M059J (cell line): ENCODE measurements at places on chromosomes 5 and 9.

DNA sequence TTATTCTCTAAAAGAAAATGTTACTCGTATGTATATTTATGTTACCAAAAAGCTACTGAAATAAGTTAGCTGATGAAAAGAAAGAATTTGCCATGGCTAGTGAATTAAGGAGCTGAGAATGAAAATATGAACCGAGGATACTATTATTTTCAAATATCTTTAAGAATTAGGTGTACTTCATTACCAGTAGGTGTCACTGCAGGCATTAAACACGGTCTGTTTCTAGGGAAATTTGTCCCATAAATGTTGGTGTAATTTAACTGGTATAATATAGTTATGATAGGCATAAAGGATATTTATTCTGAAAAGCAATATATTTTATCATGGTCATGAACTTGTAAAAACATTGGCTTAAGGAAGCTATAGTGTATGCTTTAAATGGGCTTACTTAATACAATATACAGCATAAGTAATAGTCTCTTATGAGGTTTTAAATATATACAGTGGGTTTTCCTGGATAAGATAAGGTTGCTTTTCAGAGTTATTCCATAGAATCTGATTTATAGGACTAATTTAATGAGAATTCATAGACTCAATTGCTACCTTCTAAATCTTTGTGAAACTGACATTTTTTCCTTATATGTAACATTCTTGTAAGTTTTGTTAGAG lies 72.4 kb upstream of the MPDZ start:
- peak; percentile 50 for DNase-seq

DNA sequence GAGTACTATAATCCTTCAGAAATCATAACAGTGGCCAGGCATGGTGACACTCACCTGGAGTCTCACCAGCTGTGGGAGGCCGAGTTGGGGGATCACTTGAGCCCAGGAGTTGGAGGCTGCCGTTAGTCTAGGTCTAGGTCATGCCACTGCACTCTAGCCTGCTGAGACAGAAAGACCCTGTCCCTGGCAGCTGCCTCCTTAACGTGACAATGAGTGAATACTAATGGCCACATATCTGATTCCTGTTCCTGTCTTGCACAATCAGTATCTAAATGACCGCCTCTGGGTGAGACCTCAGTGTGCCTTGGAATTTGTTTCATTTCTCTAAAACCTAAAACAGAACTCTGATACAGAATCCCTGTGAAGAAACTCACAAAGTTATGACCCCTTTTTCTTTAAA lies 131.0 kb upstream of the DAB2 start:
- no peak for DNase-seq

DNA sequence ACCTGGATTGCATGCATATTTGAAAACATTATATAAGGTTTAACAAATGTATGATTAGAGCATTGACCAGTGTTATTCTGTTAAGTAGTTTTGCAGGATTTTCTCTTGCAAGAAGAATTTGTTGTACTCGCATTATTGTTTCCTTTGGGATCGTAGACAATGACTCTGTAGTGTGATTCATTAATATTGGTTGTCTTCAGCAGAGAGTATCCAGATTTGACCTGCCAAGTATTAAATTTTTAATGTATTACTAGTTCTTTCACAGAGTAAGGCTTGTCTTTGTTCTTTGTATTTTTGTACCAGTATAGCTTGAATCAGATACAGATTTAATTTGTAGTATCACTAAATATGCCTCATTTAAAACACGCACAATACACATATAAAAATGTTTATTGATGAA lies 155.0 kb downstream of the PBX3 start:
- DNase-seq = no peak

DNA sequence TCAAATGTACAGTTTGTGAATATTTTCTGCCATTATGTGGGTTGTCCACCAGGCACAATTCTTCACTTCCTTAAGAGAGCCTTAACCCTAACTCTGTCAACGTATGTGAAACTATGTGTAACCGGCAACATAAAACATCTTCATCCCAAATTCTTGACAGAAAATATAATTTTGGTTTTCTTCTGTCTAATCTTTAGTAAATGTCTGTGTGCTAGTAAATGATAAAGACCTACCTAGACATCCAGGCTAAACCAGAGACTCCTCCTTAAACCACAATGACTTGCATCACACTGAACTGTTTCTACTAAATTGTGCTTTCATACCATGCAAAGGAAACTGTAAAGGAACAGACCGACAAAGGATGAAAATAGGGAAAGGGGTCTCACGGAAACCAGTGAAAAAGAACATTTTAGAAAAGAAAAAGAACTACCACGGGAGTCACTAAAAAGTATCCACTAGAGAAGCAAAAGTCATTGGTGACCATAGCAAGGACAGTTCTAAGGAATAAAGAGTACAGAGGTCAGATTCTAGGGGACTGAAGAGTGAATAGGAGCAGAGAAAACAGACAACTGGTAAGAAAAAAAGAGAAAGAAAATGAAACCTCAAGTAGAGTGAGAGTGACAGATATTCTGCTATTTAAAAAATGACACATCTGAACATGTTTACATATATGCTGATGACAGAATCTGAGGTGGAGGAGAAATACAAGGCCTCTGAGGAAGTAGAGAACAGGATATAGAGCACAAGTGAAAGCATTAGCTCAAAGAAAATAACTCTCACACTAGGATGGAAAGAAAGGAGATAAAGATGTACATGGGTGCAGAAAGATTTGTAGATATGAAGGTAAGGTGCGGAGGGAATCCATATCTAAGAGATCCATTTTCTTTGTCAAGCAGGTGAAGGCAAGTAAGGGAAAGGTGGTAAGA lies 49.4 kb downstream of the FNIP1 start:
- peak; percentile 48 for DNase-seq

DNA sequence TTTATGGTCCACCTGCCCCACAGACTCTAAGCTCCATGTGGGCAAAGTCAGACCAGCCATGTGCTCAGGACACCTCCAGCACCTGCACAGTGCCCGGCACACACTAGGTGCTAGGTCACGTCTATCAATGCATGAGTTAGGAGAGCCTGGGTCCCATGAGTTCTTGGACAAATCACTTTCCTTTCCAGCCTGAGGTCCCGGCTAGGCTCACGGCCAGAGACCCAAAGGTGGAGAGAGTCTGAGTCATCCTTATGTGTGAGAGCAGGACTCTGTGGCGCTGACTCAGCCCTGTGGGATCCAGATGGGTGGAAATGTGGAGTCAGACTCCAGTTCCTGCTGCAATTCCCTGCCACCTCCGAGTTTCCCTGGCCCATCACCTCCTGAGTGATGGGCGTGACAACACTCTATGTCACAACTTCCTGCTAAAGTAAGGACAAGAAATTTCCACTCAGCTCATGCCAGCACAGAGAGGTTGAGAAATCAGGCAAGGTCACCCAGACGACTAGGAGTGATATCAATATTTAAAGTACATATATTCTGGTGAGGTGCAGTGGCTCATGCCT lies 2.5 kb upstream of the ST6GALNAC4 start:
- peak; percentile 100 for DNase-seq

DNA sequence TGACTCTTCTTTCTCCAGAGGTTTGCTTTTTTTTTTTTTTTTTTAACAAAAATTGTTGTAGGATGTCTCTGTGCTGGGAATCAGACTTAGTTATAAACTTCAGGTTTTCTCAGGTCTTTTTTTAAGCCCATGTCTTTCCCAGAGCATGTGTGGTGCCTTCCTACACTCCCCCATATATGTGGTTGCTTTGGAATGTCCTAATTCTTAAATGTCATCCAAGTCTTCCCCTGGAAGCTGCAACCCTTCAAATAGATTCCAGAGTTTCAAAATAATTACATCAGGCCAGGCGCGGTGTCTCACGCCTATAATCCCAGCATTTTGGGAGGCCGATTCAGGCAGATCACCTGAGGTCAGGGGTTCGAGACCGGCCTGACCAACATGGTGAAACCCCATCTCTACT lies 73.2 kb upstream of the FAM120A start:
- no peak for DNase-seq

GRCh38 chr9:130633336-130634190 lies 30.8 kb upstream of the PRDM12 start:
- DNase-seq = no peak

DNA sequence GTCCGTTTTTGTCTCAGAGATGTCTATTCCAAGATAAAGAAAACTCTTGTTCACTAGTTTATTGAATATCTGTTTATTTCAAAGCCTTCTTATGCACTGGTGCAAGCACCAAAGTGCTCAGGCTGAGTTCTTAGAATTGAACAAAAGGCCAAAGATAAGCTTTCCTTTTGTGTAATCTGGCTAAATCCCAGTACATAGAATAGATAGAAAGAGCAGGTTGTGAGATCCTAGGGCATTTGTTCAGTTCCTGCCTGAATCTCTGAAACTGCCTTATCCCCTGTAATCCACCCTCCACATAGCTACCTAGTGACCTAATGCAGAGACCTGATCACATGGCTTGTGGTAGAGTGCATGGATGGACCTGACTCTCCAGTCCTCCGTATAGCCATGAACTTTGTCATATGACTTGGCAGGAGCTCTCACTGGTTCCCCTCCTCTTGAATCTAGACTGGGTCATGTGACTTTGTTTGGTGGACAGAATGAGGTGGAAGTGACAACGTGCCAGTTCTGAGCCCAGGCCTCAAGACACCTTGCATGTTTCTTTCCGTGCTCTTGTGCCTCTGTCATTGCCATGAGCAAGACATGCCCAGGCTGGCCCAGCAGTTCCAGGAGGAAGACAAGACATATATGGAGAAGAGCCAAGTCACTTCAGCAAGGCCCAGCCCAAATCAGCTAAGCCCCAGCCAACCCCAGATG lies 139.3 kb upstream of the SHB start:
- no peak for DNase-seq

DNA sequence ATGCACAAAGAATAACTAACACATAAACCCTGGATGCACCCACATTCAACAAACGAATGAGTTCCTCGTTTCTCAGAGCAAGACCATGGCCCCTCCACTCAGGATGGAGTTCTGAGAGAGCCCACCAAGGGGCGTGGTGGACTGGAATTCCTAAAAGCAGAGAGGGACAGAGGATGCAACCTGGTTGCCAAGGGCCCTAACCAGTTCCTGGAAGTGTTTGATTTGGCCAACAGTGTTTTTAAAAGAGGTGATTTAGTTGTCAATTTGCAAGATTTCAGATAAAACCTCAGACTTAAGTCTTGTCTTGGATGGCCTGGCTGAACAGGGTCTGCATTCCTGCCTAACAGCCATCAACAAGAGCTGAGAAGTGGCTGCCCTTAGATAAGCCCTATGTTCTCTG lies 34.4 kb downstream of the GLRA1 start:
- no peak for DNase-seq

GRCh38 chr9:75087289-75087823 lies 599 bp downstream of the NMRK1 start:
- DNase-seq = peak; percentile 70

DNA sequence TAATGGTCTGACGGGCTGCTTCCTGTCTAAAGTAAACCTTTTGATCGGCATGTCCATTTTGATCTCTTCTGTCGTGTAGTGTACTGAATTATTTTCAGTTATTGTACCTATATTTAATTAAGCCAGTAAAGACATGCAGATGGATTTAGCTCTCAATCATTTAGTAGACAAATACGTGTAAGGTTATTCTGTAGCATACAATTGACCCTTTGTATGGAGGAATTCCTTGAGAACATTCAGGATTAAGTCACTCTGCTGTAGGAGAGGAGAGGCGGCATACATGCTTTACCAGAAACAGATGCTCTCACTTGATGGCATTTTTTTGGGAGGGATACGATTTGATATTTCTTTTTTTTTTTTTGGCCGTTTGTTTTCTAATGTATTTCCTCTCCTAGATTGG lies 141.0 kb downstream of the PBX3 start:
- no peak for DNase-seq

DNA sequence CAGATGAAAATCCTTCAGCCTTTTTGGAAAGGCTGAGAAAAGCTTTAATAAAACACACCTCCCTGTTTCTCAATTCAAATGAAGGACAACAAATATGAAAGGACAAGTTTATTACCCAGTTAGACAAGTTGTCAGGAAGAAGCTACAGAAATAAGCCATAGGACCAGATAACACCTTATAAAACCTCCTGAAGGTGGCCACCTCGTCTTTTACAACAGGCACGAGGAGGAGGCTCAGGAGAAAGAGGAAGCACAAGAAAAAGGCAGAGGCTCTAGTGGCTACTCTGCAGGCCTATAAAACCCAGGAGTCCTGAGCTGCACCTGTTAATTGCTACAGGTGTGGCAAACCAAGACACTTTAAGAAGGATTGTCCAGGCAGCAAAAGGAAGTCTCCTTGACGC lies 352.1 kb upstream of the CDH18 start:
- no peak for DNase-seq

DNA sequence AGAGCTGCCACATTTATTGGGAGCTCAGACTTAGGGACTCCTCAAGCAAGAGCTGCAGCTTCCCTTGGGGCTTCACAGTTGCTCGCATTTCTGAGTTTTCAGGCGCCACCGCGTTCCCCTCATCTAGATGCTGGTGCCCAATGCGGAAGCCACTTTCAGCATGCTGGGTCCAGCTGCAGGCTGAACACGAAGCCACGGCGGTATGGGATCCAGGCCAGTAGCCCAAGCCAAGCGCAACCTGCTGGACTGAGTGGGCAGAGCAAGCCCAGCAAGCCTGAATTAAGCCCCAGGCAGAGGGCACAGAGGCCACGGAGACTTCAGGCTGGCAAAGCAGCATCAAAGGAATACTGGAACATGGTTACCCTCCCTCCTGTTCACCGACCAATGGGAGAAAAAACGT lies 391.5 kb downstream of the HTR1A start:
- no peak for DNase-seq

- no peak for DNase-seq
Observed at GRCh38 chr5:67031692-67032091, 164.9 kb downstream of the CD180 start.

GRCh38 chr5:17169507-17169906 lies 47.9 kb upstream of the BASP1 start:
- DNase-seq = no peak

GRCh38 chr5:77743181-77743580 lies 33.0 kb downstream of the TBCA start:
- peak; percentile 54 for DNase-seq

DNA sequence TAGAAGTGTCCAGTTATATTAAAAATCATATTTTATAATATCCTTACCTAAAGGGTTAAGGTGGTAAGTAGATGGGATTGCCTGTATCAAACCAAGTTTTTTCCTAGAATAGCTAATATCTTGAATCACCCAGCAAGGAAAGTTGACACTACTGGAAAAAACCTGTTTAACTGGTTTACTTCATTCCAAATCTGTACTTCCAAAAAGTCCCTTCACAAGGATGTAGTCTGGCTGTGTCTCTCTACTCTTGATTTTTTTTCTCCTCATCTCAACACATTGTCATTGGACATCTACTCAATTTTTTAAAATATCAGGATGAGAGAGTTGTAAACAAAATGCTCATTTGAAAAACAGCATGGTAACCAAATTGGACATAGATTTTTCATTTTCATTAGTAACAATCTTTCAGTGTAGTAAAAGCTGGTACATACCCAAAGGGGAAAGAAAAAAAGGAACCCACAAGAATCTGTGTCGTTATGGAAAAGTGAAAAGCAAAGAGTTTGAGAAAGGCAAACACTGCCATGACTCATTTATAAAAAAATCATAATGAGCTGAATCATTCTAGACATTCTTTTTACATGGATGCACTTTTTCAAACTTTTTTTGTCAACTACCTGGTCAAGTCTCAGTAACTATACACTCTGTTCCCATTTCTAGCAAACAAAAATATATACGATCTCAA lies 173.5 kb downstream of the GLIS3 start:
- DNase-seq = peak; percentile 96
